ENCODE measurements at places on chromosomes 16 and 17.

DNA sequence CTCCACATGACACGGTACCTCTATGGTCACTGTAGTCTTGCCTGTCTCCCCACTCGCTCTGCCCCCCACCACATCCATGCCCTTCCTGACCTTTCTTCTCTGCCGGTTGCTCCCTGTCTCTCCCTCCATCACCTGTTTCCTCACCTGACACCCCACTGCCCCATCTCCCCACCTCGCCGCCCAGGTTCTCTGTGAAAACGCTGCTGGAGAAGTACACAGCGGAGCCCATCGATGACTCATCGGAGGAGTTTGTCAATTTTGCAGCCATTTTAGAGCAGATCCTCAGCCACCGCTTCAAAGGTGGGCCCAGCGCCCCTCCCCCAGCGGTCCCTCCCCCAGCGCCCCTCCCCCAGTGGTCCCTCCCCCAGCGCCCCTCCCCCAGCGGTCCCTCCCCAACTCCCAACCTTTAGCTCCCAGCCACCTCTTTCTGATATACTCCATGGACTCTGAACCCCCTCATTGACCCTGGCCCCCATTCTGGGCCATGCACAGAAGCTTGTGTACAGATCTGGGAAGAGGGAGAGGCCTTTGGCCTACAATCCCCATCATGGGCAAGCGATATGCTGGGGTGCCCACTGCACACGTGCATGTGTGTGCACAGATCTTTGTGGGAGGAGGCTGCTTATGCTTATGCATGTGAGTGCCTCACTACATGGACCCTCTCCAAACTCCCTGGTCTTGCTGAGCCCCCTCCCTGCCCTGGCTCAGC is 4.1 kb downstream of the RUNDC3A start:
- no peak overlapping the region for H3K27ac ChIP-seq
- no peaks in the 10 kb centered on the region for H3K36me3 ChIP-seq
- H3K4me3 ChIP-seq: no peak overlapping the region
- H3K27me3 ChIP-seq: peaks cover 35% of the 10 kb centered on the region
- peaks cover 44% of the 10 kb centered on the region for H3K4me1 ChIP-seq
- DNase-seq: no peak

- peaks cover 6% of the 10 kb centered on the region for H3K4me1 ChIP-seq
- H3K27me3 ChIP-seq: no peaks in the 10 kb centered on the region
- DNase-seq: no peak
- no peaks in the 10 kb centered on the region for H3K36me3 ChIP-seq
- no peak overlapping the region for H3K4me3 ChIP-seq
Observed at GRCh38 chr16:66976746-66977145, 11.6 kb upstream of the CES4A start.

GRCh38 chr17:47267354-47267828 is 13.8 kb downstream of the ITGB3 start:
- DNase-seq: no peak
- H3K27ac ChIP-seq: no peak overlapping the region
- 0 out of 2 replicates have a peak, but pooled peaks cover 3% of the 10 kb centered on the region for H3K27me3 ChIP-seq
- H3K4me3 ChIP-seq: no peak overlapping the region

DNA sequence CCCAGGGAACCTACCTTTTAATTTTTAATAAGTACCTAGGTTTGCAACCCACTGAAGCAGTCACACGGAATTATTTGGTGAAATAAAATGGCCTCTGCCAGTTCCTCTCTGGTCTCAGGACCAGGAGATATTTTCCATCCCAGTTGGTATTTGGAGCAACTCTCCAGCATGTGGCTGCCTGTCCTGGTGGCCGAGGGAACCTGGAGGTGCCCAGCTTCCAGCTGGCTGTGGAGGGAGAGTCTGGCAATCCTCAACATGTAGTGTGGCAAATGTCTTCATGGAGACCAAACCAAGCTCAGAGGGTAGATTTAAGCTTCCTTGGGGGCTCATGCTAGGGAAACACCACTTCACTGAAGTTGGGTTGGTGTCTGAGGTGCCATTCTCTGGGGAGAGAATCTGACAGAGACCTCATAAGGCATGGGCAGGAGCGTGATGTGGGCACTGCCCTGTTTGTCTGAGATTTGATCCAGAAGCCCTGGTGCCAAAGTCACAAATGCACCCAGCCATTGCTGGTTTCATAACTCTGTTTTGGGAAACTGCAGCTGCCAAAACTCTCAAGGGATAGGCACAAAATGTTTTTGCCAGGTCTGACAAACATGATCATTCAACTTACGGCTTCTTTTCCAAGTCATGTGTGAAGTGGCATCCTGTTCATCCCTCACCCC is 2.8 kb downstream of the MT1X start:
- no peak overlapping the region for H3K4me3 ChIP-seq
- peaks cover 30% of the 10 kb centered on the region for H3K36me3 ChIP-seq
- no peak for DNase-seq
- H3K27ac ChIP-seq: 0 out of 2 replicates have a peak overlapping the region, but pooled peaks have one; percentile 9

GRCh38 chr16:6853565-6853964 is 479.1 kb upstream of the RBFOX1 start:
- DNase-seq: no peak
- peaks cover 80% of the 10 kb centered on the region for H3K36me3 ChIP-seq
- no peak overlapping the region for H3K4me3 ChIP-seq
- peaks cover 23% of the 10 kb centered on the region for H3K27me3 ChIP-seq
- no peaks in the 10 kb centered on the region for H3K4me1 ChIP-seq
- H3K27ac ChIP-seq: no peak overlapping the region

DNA sequence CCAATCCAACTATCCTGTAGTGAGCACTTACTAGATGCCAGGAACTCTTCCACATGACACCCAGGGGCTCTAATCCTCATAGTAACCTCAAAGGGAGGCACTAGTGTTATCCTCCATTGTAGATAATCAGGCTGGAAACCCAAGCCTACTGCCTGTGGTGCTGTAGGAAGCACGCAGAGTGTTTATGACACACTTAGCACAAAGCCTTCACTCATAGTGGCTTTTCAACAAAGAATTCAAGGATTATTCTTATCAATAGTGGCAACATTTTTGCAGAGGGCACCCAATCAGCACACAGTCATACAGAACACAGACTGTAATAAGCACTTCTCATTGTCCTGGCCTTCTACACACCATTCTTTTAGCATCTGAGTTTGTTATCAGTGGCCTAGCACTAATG is 18.5 kb upstream of the SOX9 start:
- H3K36me3 ChIP-seq: no peaks in the 10 kb centered on the region
- no peak for DNase-seq
- no peak overlapping the region for H3K4me3 ChIP-seq
- H3K27ac ChIP-seq: no peak overlapping the region

- H3K27ac ChIP-seq: no peak overlapping the region
- peak; percentile 62 for DNase-seq
Observed at GRCh38 chr17:28612936-28613872, 781 bp downstream of the RSKR start.

- peaks cover 11% of the 10 kb centered on the region for H3K36me3 ChIP-seq
- no peak for DNase-seq
- H3K4me3 ChIP-seq: no peak overlapping the region
Observed at GRCh38 chr16:81520560-81521135, 76.0 kb downstream of the CMIP start.

- H3K27ac ChIP-seq: no peak overlapping the region
- peaks cover 17% of the 10 kb centered on the region for H3K4me1 ChIP-seq
- no peaks in the 10 kb centered on the region for H3K36me3 ChIP-seq
- H3K27me3 ChIP-seq: no peaks in the 10 kb centered on the region
Observed at GRCh38 chr16:83336603-83337002, 471.2 kb upstream of the HSBP1 start.

- DNase-seq: no peak
- peaks cover 11% of the 10 kb centered on the region for H3K36me3 ChIP-seq
- no peak overlapping the region for H3K27ac ChIP-seq
- H3K4me3 ChIP-seq: no peak overlapping the region
- peaks cover 9% of the 10 kb centered on the region for H3K4me1 ChIP-seq
Observed at GRCh38 chr16:66486773-66487579, 59.9 kb downstream of the BEAN1 start.

- H3K4me3 ChIP-seq: no peak overlapping the region
- H3K4me1 ChIP-seq: 0 out of 2 replicates have a peak, but pooled peaks cover 5% of the 10 kb centered on the region
- no peaks in the 10 kb centered on the region for H3K27me3 ChIP-seq
- peak overlapping the region; percentile 63 for H3K27ac ChIP-seq
- peaks cover 7% of the 10 kb centered on the region for H3K36me3 ChIP-seq
- DNase-seq: no peak
Observed at GRCh38 chr17:81285179-81285878, 9.8 kb downstream of the SLC38A10 start.

- H3K4me1 ChIP-seq: no peaks in the 10 kb centered on the region
- H3K36me3 ChIP-seq: peaks cover 83% of the 10 kb centered on the region
- no peak for DNase-seq
- peaks cover 12% of the 10 kb centered on the region for H3K27me3 ChIP-seq
- no peak overlapping the region for H3K4me3 ChIP-seq
- H3K27ac ChIP-seq: no peak overlapping the region
Observed at GRCh38 chr16:6548507-6548906, 784.1 kb upstream of the RBFOX1 start.

GRCh38 chr17:40588552-40588951 is 23.3 kb upstream of the CCR7 start:
- H3K4me1 ChIP-seq: no peaks in the 10 kb centered on the region
- H3K36me3 ChIP-seq: peaks cover 8% of the 10 kb centered on the region
- H3K4me3 ChIP-seq: no peak overlapping the region
- H3K27me3 ChIP-seq: peaks cover 23% of the 10 kb centered on the region
- H3K27ac ChIP-seq: no peak overlapping the region

DNA sequence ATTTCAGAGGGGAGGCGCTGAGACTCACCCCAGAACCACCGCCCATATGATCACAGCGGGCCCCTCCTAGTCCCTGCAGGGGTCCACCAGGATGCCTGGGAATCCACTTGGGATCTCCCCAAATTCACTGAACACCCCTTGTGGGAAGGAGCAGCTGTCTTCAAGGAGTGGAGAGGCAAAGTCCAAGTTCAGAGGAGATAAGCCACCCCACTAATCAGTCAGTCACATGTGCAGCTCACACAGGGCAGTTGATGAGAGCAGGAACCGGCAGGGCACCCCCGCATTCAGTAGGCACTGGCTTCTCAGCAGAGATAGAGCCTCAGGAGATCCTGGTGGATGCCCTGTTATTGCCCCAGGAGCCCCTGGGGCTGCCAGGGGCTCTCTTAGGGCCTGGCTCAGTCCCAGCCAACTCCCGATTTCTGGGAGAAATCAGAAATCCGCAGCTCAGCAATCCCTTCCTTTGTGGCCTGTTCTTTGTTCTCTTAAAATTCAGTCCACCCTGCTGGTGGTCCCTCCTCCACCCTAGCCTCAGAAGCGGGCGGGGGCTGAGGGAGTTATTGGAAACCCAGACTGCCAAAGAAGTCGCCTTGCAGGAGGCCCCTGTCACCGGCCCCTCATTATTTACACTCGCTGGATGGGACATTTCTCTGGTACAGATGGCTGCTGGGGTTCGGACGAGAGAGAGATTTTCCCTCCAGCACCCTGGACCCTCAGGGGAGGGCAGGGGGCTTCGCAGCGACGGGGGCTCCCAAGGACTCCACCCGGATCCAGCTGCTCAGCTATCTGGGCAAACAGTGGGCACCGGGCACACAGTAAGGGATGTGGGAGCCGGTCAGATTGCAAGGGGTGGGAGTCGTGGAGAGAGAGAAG is 1.8 kb downstream of the CDC42EP4 start:
- H3K36me3 ChIP-seq: no peaks in the 10 kb centered on the region
- H3K27ac ChIP-seq: peak overlapping the region; percentile 70
- peaks cover 12% of the 10 kb centered on the region for H3K27me3 ChIP-seq
- peak overlapping the region; percentile 87 for H3K4me3 ChIP-seq

GRCh38 chr17:69677130-69677529 is 262.6 kb downstream of the MAP2K6 start:
- H3K27ac ChIP-seq: no peak overlapping the region
- no peak overlapping the region for H3K4me3 ChIP-seq
- H3K4me1 ChIP-seq: no peaks in the 10 kb centered on the region
- no peak for DNase-seq
- no peaks in the 10 kb centered on the region for H3K36me3 ChIP-seq
- H3K27me3 ChIP-seq: no peaks in the 10 kb centered on the region

GRCh38 chr16:49858200-49859124 is 2.5 kb upstream of the ZNF423 start:
- H3K4me3 ChIP-seq: peak overlapping the region; percentile 70
- H3K27ac ChIP-seq: no peak overlapping the region
- DNase-seq: peak; percentile 59
- peaks cover 31% of the 10 kb centered on the region for H3K27me3 ChIP-seq
- no peaks in the 10 kb centered on the region for H3K36me3 ChIP-seq
- H3K4me1 ChIP-seq: peaks cover 16% of the 10 kb centered on the region

- DNase-seq: peak; percentile 55
- peaks cover 6% of the 10 kb centered on the region for H3K36me3 ChIP-seq
- H3K27me3 ChIP-seq: peaks cover 3% of the 10 kb centered on the region
- H3K4me1 ChIP-seq: peaks cover 6% of the 10 kb centered on the region
- H3K27ac ChIP-seq: no peak overlapping the region
- H3K4me3 ChIP-seq: no peak overlapping the region
Observed at GRCh38 chr16:50407351-50407750, 38.6 kb upstream of the BRD7 start.

GRCh38 chr17:82241183-82241925 is 12.5 kb downstream of the SLC16A3 start:
- H3K4me1 ChIP-seq: peaks cover 4% of the 10 kb centered on the region
- no peak for DNase-seq
- peaks cover 41% of the 10 kb centered on the region for H3K36me3 ChIP-seq

GRCh38 chr17:32191306-32191705 is 49.0 kb downstream of the RHOT1 start:
- no peak overlapping the region for H3K27ac ChIP-seq
- H3K36me3 ChIP-seq: peaks cover 18% of the 10 kb centered on the region
- H3K27me3 ChIP-seq: no peaks in the 10 kb centered on the region
- DNase-seq: no peak

GRCh38 chr16:19316846-19317245 is 31.3 kb downstream of the CLEC19A start:
- H3K4me1 ChIP-seq: peaks cover 22% of the 10 kb centered on the region
- H3K27me3 ChIP-seq: 0 out of 2 replicates have a peak, but pooled peaks cover 3% of the 10 kb centered on the region
- DNase-seq: peak; percentile 26
- peak overlapping the region; percentile 44 for H3K4me3 ChIP-seq
- peak overlapping the region; percentile 71 for H3K27ac ChIP-seq

- peaks cover 3% of the 10 kb centered on the region for H3K27me3 ChIP-seq
- H3K4me1 ChIP-seq: no peaks in the 10 kb centered on the region
- H3K4me3 ChIP-seq: no peak overlapping the region
- no peak overlapping the region for H3K27ac ChIP-seq
- H3K36me3 ChIP-seq: peaks cover 4% of the 10 kb centered on the region
Observed at GRCh38 chr16:84690088-84690819, 9.5 kb upstream of the USP10 start.

DNA sequence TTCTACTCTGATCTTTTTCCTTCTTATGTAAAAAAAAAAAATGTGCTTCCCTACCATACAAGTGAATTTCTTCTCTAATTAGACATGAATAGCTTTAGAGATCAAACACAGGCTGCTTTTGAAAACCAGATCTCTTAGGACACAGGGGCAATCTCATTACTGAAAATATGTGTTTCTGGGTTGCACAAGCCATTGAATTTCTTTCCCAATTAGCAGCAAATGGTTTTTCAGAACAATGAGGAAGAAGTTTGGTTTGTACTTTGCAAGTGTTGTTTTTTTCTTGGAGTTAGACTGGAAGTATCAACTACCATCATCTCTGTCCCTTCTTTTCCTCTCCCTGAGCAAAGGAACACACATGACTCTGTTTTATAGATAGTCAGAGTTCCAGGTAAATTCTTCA is 5.6 kb upstream of the ANKS4B start:
- H3K27me3 ChIP-seq: peaks cover 10% of the 10 kb centered on the region
- H3K27ac ChIP-seq: no peak overlapping the region
- H3K36me3 ChIP-seq: no peaks in the 10 kb centered on the region
- DNase-seq: no peak
- no peak overlapping the region for H3K4me3 ChIP-seq

All from WTC11 (cell line).